ENCODE measurements at places on chromosomes 13 and 19.

- DNase-seq: no peak
These were observed 154.7 kb upstream of the TSC22D1 start for GRCh38 chr13:44730851-44731250.

- DNase-seq: no peak
These were observed 148.4 kb downstream of the KLF12 start for GRCh38 chr13:73985783-73986182.

DNA sequence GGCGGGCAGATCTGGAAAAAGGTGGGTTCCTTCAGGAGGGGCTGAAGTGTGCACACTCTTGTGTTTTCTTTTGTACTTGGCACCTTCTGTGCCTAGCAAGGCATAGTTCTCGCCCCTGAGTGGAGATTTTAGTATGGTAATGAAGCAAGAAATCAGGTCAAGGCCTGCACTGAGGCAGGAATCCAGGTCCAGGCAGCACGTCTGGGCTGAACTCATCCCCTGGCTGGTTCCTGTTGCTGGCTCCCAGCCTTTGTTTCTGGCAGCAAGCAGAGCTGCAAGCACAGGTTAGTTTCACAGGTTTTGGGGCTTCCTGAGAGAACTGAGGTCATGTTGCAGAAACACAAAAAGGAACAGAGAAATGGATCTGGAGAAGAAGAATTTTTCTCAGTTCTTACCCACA lies 21.2 kb downstream of the SIGLEC7 start:
- DNase-seq: no peak

DNA sequence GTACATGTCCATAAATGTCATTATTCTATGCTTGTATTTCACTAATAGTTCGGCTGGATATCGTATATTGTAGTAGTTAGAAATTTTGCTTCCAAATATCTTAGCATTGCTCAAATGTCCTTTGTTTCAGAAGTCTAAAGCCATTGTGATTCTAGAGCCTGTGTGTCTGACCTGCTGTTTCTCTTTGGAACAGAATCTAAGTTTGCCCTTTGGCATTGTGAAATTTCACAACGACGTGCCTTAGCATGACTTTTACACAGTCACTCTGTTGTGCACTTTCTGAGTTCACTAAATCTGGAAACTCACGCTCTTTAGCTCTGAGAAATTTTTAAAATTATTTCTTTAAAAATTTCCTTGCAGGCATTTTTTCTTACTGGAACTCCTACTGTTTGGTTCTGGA lies 152.2 kb downstream of the TBC1D4 start:
- no peak for DNase-seq

- DNase-seq: no peak
These were observed 54.2 kb downstream of the STARD13 start for GRCh38 chr13:33231339-33231738.

GRCh38 chr19:47644743-47645482 lies 36.0 kb downstream of the BICRA start:
- no peak for DNase-seq

DNA sequence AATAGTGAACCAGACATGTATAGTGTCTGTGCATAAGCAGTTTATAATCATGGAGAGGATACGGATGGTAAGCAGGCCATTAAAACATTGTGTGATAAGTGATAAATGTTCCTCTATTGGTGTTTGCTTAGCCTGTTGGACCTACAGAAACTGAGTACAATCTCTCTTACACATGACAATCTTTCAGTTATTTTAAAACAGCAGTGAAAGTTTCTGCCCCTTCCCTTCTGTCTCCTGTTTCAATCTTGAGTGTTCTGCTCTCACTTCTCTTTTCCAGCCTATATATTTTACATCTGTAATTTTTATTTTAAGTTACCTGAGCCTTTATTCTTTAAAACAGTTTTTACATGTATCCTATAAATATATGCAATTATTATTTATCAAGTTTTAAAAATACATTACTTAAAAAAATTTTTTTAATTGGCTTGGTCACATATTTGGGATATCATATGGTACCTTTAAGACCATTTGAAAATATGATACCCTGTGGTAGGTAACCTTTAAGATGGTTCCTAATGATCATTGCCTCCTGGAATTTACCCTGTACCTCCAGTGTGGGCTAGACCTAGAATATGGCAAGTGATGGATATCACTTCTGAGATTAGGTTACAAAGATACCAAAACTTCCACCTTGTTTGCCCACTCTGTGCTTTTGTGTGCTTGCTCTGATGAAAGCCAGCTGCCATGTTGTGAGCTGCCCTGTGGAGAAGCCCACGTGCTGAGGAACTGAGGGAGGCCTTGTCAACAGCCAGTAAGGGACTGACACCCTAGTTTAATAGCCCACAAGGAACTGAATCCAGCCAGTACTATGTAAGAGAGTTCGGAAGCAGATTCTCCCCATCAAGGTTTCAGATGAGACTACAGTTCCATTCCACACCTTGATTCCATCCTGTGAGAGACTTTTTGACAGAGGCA lies 99.3 kb downstream of the DHRS12 start:
- no peak for DNase-seq
